Fibroblast of pulmonary artery (primary cell): ENCODE measurements at places on chromosomes 7 and 10.

DNA sequence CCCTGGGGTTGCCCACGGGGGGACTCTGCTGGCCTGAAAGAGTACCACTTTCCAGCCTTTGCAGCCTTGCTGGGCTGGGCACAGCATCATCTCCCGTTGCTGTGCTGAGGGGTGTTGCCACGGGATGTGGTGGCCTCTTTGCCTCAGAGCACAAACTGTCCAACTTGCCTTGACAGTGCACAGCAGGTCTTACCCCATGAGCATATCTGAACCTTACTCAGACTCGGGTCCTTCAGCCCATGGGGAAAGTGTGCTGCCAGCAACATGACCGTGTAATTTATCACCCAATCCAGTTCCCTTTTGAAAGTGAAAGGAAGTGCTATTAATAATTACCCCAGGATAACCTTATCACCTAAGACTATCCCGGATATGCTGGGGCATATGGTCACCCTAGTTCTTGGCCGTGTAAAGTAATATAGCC, 46.8 kb downstream of the TBXAS1 start:
- DNase-seq = no peak

- DNase-seq = peak; percentile 55
Observed at GRCh38 chr7:106246902-106247711, 37.7 kb downstream of the NAMPT start.

DNA sequence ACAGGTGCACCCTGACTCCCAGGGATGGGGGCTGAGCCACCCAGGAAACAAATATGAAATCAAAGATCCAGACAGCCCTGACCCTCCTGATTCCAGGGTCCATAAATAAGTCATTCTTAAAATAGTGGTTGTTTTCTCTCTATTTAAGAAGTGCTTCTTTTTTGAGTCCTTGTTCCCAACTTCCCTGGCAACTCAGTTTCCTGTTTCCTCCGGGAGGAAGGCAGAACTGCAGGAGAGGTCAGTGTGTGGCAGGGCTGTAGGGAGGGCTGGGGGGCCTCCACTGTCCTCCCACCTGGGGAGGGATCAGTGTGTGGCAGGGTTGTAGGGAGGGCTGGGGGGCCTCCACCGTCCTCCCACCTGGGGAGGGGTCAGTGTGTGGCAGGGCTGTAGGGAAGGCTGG, 88.7 kb upstream of the PDGFA start:
- no peak for DNase-seq

DNA sequence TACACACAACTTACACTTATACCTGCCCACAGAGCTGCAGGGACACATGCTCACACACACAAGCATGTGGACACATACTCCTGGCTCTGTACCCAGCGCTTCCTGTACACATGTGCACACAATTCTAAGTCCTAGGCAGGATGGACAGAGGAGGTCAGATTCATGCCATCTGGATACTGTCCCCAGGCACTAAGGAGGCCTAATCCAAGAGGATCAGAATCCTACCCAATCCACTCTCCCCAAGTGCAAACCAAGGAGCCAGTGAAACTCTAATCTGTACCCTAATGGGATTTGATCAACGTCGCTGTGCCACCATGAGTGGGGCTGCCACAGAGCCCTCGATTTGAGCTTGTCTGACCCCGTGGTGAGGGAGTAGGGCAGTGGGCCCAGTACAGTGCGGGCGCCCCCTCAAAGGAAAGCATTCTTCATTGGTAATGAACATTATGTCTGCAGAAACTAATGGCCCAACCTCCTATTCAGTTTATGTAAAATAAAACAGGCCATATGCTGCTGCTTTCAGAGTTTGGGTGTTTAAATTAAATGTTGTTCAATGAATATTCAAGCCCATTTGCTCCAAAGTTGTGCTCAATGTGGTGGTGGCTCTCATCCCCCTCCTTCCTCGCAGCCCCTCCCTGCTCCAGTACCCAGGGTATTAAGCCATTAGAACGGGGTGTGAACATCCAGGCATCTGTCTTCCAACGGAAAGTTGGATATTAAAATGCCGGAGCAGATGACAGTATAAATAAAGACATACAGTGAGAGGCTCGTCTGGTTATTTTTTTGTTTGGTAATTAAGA, 26.4 kb downstream of the RPS24 start:
- no peak for DNase-seq

GRCh38 chr7:123745437-123745836, 3.4 kb downstream of the WASL start:
- no peak for DNase-seq

GRCh38 chr10:102397222-102398171, 2.0 kb downstream of the NFKB2 start:
- DNase-seq = no peak

GRCh38 chr10:8325024-8325980, 270.8 kb downstream of the GATA3 start:
- DNase-seq = no peak

- peak; percentile 95 for DNase-seq
Observed at GRCh38 chr7:150317748-150318444, 5.3 kb upstream of the LRRC61 start.

DNA sequence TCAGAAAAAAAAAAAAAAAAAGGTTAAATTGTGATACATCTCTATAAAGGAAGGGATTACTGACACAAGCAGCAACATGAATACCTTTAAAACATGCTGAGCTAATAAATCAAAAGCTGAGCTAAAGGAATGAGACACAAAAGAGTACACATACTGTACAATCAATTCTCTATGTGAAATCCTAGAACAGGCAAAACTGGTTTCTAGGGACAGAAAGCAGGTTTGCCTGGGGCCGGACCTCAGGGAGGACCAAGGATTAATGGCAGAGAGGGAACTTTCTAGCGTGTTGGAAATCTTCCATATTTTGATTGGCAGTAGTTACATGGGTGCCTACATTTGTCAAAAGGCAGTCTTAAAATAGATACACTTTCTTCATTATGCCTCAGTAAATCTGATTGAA, 52.5 kb downstream of the KLRG2 start:
- DNase-seq = no peak

- no peak for DNase-seq
Observed at GRCh38 chr7:156979711-156980110, 30.2 kb downstream of the NOM1 start.

DNA sequence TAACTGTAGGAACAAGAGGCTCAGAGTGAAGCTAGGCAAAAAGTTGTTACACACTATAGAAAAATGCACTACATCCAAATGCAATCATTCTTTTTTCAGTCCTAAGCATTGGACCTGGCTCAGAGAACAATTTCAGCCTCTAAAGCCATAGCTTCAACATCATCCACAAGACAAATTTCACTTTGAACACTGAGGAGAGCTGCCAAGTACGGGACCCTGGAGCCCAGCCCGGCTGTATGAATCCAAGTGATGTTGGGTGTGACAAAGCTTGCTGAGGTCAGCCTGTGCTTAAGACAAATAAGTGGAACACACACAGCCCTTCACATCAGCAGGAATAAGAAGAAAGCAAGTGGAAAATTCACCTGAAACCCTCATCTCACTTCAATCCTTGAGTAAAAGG, 233.1 kb upstream of the PFKP start:
- no peak for DNase-seq

DNA sequence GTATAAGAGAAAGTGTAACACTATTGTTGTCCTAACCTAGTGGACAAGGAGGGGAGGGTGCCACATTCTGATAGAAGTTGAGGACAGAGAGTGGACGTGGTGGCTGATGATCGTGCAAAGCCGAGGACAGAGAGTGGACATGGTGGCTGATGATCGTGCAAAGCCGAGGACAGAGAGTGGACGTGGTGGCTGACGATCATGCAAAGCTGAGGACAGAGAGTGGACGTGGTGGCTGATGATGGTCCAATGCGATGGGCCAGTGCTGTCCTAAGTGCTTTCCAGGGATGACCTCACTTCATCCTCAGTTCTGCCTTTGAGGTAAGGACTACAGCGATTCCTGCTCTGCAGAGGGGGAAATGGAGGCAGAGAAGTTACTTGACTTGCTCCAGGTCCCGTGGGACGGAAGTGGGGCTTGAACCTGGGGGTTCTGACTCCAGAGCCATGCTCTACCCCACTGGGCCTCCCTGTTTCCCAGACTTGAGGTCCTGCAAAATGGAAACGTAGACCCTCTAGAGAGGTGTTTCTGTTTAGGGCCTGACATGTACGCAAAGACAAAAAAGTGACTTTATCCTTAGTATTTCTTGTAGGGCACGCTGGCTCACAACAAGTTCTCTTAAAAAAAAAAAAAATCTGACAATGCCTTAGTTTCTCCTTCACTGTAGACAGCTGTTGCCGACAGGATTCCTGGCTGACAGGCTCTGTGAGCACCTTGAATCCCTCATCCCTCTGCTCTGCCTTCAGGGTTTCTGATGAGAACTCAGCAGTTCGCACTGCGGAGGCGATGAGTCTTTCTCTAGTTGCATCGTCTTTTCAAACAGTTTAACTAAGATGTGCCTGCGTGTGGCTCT, 20.3 kb upstream of the NCAPG2 start:
- no peak for DNase-seq

DNA sequence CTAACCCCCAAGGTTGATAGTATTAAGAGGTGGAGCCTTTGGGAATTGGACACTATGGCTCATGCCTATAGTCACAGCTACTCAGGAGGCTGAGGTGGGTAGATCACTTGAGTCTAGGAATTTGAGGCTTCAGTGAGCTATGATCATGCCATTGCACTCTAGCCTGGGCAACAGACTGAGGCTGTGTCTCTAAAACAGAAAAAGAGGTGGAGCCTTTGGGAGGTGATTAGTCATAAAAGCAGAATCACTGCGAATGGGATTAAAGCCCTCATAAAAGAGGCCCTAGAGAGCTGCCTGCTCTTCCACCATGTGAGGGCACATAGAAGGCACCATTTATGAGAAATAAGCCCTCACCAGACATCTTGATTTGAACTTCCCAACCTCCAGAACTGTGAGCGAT, 81.9 kb downstream of the SKAP2 start:
- DNase-seq = no peak

GRCh38 chr7:139132887-139133286, 23.4 kb upstream of the ZC3HAV1 start:
- no peak for DNase-seq

GRCh38 chr10:87771871-87772500, 46.0 kb downstream of the ATAD1 start:
- DNase-seq = peak; percentile 62

DNA sequence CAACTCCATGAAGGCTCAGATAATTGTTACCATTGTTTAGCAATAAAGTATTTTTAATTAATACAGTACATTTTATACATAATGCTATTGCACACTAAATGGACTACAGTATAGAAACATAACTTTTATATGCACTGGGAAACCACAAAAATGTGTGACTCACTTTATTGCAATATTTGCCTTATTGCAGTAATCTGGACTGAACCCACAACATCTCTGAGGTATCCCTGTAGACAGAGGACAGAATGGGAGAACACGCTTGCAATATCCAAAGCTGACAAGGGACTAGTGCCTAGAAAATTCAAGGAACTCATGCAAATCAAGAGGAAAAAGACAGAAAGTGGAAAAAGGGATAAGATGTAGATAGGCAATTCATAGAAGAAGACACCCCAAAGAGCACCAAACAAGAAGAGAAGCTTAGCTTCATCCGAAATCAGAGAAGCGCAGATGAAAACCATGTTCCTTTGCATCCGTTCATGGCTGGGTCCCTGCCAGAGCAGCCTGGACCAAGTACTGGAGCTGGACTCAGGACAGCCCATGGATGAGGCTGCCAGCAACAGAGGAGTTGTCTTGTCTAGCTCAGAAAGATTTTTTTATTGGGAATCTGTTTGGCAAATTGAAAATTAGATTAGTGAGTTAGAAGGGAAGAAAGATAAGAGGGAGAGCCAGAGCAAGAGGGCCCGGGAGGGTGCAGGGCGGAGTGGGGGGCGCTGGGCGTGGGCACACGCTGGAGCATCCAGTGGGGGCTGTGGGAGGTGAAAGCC, 16.0 kb upstream of the GALNTL5 start:
- DNase-seq = peak; percentile 67

DNA sequence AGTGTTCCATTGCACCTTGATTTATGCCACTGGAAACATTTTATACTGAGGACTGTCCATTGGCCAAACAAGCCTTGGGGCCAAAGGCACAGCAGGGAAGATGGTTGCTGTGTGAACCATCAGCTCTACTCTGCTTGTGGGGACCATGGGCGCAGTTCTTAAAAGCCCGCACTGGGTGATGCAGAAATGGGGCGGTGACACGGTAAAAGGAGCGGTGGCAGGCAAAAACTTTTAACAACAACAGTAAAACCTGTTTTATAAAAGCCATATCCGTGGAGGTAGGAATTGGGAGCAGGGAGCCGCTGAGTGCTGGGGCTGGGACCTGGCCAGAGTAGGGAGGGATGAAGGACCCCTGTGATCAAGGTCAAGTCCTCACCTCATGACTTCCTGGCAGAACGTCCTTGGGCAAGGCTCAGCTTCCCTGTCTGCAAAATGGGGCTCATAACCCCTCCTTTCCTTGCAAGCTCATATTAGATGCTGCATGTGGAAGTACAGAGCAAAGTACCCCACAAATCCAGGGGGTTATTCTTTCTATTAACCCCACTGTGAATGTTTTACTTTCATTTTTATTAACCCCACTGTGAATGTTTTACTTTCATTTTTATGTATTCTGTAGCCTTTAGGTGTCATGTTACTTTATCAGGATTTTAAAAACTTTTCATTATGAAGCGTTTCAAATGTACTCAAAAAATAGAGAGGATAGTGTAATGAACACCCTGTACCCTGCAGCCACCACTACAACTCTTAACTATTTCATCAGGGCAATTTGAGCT, 78.3 kb downstream of the GRK5 start:
- DNase-seq = no peak

DNA sequence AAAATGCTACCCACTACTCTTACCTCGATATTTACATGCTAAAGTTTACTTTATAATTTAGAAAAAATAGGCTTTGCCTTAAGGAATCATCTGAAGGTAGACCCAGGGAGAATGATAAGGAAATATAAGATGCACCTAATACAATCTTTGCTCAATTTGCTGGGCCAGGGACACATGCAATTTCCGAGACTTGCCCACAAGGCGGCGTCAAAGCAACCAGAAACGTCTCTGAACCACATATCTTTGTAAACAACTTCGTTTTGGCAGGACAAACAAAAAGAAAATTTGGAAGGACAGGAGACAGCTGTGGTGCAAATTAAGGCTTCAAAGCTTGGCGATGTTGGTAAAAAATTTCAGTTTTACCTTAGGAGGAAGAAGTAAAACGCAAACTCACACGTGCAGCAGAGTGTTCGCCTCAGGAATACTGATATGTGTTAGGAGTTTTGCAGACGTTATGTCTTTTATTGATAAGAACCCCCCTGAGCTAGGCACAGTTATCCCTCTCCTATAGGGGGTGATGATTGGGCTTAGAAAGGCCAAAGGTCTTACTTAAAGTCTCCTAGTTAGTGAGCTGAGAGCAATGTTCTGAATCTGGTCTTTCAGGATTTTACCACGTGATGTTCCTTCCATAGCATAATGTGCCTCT, 134.3 kb downstream of the PRKCQ start:
- peak; percentile 57 for DNase-seq

- DNase-seq = no peak
Observed at GRCh38 chr7:149765399-149766121, 7.8 kb downstream of the ZNF467 start.

DNA sequence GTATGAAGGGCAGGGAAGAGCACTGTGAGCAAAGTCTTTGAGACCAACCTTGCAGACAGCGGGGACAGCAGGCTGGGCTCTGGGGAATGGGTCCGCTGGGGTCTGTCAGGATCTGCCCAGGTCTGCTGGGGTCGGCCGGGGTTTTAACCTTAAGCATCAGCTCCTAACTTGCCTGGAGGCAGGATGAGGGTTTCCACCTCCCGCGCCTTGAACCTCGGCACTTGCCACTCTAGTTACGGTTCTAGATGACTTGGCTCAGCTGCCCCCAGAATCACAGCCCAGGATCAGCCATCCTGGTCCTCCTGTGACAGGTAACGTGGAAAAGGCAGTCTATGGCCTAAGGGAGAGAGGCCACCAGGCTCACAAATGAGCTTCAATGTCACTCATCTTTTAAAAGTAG, 50.4 kb upstream of the CACUL1 start:
- no peak for DNase-seq

- peak; percentile 3 for DNase-seq
Observed at GRCh38 chr7:118372530-118372929, 148.0 kb downstream of the ANKRD7 start.
